ENCODE measurements at places on chromosomes 3 and 15.

GRCh38 chr3:73508330-73508954 lies 116.3 kb downstream of the PDZRN3 start:
- DNase-seq = peak; percentile 74

DNA sequence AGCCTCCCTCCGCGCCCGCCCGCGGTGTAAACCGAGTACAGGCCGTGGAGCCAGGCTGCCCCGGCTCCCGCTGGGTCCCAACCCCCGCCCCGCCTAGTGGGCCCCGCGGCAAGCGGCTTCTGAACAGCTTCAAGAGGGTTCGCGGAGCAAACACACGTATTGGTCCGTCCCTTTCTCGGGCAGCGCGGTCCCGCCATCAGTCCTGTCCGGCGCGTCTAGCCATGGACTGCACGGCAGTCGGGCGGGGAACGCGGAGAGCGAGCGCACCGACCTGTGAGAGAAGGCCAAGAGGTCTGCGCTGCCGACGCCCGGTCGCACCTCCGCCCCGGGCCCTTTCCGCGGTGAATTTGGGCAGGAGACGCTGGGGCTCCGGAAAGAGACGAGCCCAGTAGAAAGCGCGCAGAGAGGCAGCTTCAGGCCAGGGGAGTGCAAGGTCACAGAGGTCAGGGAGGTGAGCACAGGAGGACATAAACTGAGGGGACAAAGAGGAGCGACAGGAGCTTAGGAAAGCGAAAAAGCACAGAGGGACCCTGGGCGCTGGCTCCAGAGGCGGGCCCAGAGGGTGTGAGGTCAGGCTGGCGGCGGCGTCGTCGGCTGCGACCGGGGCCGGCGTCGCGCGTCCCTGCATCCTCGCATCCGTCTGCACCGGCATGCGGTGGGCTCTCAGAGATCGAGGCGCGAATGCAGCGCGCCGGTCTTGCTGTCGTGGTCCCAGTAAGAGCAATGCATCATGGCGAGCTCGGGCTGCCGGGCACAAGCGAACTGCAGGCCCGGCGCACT lies 1.8 kb downstream of the FOXL2 start:
- DNase-seq = peak; percentile 26

- DNase-seq = peak; percentile 100
Measured at GRCh38 chr3:4416961-4417360, 50.1 kb downstream of the SUMF1 start.

- no peak for DNase-seq
Measured at GRCh38 chr3:72307438-72308115, 522.6 kb upstream of the PROK2 start.

DNA sequence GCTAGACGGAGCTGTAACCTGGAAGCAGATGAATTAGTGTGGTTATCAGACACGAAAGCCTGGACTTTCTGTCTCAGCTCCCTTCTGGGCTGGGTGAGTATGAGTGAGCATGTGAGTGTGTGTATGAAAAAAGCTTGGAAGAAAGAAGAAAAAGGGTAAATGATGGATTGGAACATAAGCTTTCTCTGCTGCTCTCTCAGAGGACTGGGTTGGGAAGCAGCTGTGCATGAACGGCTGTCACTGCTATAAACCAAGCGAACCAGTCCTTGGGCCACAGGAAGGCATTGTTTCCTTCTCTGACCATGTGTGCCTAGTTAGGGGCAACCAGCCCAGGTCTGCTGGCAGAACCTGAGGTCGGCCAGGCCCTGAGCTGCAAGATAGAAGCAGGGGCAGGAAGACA lies 37.0 kb downstream of the UMPS start:
- DNase-seq = no peak

DNA sequence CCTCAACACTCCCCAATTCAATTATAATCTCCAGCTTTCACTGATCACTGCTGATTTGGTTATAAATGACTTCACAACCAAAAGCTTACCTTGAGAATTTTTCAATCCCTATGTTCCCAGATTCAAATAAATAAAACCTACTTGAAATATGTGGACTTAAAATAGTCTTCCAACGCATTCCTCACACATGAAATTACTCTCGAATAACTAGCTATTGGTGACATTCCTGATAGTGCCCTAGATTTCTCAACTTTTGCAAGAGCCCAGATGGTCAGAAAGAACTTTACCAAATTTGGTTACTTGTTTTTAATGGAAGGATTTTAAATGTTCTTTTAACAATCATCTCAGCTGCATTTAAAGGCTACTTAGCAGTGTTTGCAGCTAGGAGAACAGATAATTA lies 605.5 kb downstream of the FHIT start:
- DNase-seq = no peak

DNA sequence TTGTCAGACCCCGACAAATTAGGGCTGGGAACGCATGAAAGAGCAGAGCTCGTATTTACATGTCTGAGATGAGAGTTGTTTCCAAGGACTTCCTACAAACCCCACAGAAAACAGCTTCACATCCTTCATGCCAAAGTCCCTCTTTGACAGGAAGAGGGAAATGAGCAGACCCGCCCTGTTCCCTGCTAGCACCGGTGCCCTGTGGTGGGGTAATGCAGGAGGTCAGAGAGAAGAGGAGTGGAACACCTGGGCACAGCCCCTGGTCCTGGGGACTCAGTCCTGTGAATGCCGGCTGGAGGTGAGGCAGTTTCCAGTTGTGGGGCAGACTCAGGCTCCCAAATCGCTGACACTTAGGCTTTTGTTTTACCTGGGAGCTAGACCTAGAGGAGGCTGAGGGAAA lies 4.0 kb downstream of the PLA2G4D start:
- DNase-seq = no peak

- peak; percentile 33 for DNase-seq
Measured at GRCh38 chr3:171348121-171348520, 112.1 kb downstream of the TNIK start.

Data from epithelial cell of esophagus (primary cell).